Stimulated activated CD8-positive, alpha-beta memory T cell treated with anti-CD3 and anti-CD28 coated beads, Interleukin-2, amount 100 ng/mL, for 1 hour (primary cell): ENCODE measurements at places on chromosomes 6 and 20.

DNA sequence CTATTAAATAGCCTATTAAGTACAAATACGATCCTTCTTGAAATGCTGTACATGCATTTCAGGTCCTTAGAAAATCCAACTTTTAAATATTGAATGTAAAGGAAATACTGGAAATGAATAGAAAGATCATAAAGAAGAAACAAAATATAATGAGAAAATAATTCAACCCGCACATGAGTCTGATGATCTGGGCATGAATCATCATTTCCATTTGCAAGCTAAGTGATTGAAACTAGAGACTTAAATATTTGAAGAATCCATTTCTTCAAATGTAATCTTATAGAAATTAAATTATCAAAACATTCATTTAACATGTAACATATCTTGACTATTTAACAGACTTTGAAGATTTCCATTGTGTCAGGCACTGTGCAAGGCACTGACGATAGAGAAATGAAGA is 977.0 kb downstream of the TFAP2A start:
- DNase-seq, result no peak

DNA sequence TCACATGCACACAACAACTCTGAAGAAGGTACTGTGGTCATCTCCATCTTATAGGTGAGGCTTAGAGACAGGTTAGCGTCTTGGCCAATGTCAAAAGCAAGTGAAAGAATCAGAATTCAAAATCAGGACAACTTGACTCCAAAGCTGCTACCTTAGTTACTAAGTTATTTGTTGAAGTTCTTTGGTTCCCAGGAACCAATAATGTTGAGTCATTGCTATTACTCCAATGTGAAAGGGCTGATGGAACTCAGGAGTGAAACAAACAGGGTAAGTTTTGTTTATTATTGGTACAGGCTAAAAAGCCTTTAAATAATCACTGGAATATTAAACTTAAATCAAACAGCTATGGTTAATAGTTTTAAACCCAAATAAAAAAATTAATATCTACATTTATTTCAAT is 111.1 kb downstream of the PDSS2 start:
- DNase-seq, result no peak

- no peak for DNase-seq
Measured at GRCh38 chr6:30732237-30732943, 10.1 kb downstream of the FLOT1 start.

DNA sequence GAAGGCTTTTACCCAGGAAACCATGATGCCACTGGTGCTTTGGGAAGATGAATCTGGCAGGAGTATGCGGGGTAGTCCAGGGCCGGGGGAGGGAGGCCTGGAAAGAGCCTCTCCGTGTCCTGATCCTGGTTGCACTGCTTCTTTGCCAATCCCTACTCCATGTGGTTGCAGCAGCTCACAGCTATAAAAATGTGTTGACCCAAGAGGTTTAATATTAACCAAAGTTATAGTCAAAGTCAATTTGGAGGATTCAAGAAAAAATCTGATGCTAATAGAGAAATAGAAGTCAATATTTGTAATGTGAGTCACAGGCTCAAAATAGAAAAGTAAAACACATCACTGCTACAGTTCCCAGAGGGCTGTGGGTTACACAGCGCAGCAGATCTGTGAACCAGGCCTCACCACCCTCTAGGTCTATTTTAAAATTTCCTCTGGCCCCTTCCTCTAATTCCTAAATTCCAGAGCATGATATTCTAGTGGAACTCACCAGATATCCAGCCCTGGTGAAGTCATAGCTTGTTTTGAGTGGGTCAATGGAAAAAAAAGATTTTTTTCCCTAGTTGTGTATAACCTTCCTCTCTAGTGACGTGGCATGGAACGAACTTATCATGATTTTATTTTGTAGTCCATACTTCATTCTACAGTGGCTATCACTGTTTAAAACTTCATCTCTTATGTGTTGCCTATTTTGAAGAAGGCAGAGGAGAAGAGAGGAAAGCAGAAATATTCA is 63.2 kb upstream of the BMP2 start:
- no peak for DNase-seq

DNA sequence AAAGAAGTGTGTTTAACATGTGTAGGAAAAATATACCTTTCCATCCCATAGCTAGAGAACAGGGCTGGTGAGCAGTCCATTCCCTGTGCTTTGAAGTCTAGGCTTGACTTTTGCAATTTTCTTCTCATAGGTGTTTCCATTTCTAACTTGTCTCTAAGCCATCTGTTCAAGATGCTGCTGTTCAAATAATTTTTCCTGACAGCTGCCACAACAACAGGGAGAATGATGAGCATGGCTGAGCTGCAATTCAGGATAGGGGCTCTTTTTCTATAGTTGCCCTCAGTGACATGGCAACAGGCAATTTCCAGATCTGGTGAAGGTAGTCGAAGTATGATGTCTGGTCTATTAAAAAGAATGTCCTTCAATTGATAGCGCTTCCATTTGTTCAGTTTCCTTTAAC is 103.0 kb upstream of the HS3ST5 start:
- no peak for DNase-seq

DNA sequence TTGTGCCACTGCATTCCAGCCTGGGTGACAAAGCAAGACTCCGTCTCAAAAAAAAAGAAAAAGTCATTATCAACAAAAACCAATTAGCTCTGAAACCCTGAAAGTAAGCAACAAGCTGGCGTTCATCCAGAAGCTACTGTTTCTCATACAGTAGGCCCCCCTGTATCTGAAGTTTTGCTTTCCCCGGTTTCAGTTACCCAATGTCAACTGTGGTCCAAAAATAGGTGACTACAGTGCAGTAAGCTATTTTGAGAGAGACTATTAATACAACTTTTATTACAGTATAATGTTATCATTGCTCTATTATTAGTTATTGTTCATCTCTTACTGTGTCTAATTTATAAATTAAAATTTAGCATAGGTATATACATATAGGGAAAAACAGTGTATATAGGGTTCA is 135.1 kb downstream of the KIF16B start:
- DNase-seq, result no peak

DNA sequence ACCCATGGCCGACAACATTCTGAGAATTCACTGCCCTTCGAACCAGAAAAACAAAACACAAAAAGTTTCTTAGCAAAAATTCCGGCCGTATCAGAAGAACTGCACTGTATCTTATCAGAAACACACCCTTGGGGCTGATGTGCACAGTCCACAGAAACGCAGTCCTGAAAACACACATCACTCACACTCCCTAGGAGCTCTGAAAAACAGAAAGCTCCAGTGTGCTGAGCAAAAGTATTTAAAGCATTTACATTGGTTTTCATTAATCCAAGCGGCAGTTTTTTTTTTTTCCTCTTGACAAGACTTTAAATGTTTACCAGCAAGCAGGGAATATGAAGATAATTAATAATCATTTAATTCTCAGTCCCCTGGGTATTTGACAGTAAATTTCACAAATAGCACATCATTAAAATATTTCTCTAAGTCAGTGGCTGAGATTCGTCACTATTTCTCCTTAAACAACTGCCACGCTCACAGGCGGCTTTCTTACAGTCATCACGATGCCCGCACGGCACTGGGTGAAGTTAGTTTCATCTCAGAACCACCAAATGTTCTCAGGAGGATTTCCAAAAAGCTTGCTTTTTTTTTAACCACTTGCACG is 13.3 kb downstream of the NFATC2 start:
- DNase-seq, result no peak

DNA sequence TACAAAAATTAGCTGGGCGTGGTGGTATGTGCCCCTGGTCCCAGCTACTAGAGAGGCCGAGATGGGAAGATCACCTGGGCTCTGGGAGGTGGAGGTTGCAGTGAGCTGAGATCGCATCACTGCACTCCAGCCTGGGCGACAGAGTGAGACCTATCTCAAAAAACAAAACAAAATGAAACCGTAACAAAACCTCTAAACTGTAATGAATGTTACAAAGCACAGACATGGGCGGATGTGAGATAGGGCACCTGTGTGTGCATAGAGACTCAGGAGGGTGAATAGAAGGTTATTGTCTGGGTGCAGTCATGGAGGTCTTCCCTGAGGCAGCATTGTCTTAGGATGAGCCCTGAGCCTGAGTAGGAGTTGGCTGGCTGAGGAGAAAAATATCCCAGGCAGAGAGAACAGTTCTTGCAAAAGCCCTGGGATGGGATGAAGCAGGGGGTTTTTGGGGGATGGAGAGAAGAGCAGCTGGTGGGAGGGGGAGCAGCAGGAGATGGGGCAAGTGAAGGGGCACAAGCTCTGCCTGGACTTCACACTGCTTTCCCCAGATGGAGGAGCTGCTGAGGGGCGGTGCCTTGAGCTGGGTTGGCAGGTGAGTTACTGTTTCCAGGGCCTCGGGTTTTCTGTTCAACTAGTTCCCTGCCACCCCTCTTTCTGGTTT is 5.2 kb downstream of the BCAS4 start:
- DNase-seq, result no peak

DNA sequence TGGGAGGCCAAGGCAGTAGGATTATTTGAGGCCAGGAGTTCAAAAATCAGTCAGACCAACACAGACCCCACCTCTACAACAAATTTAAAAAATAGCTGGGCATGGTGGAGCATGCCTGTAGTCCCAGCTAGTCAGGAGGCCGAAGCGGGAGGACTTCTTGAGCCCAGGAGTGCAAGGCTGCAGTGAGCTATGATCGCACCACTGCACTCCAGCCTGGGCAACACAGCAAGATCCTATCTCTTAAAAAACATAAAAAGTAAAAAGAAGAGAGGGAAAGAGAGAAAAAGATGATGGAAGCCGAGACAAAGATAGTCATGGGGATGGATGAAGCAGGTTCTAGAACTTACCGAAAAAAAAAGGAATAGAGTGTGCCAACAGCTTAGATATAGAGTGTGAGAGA is 25.8 kb upstream of the RPP40 start:
- no peak for DNase-seq

- DNase-seq, result no peak
Measured at GRCh38 chr6:35776364-35777215, at the start of gene CLPSL2. Gene CLPSL2 (plus strand): TSS chr6:35776598. CDS start chr6:35776619, 21 bp downstream.

- no peak for DNase-seq
Measured at GRCh38 chr6:18263418-18264218, 712 bp downstream of the DEK start.

GRCh38 chr20:51327251-51327841 is 215.2 kb downstream of the NFATC2 start:
- DNase-seq, result no peak

- DNase-seq, result no peak
Measured at GRCh38 chr20:43189554-43190331, at the start of gene PTPRT. Gene PTPRT (minus strand): TSS chr20:43189906. CDS start chr20:43189733, 173 bp downstream.

- DNase-seq, result no peak
Measured at GRCh38 chr20:57133926-57134650, 132.4 kb downstream of the BMP7 start.

GRCh38 chr6:89355511-89356194 is 3.1 kb upstream of the UBE2J1 start:
- DNase-seq, result no peak

DNA sequence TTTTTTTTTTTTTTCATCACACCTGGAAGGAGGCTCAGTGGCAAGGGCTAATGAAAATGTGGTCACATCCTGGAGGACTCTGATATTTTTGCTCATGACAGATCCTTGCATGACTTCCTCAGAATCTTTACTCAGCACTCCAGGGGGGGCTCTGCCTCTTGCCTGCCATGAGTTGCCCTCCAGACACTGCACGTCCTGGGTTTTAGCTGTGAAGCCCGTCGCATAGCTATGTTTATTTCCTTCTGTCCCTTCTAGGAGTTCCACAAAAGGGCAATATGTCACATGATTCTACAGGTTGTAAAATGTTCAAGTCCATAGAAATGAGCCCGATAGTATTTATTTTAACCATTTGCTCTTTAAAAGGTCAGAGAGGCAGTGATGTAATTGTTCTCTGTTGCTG is 18.2 kb downstream of the MAS1 start:
- no peak for DNase-seq

DNA sequence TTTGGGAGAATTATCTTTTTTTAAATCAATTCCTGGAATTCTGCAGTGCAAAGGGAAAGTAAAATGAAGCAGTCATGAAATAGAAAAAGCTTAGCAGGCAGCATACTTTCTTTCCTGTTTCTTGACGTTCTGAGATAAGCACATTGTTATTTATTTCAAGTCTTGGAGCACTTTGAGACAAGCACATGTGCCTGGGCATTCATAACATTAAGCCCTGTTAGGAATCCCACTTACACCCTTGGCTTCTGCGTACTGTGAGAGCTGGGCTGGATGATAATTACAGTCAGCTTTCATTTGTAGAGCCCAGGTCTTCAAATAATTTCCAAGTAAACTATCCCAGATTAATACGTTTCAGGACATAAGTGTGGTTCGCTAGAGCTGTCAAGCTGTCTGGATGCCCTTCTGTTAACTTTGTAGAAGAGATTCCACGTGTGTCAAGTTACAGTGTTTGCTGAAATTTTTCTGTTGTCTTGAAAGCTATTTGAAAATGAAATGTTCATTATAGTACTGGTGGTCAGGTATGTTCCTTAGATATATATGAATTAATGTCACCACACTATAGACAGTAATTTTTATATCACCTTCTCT is 8.9 kb downstream of the FARS2 start:
- no peak for DNase-seq

DNA sequence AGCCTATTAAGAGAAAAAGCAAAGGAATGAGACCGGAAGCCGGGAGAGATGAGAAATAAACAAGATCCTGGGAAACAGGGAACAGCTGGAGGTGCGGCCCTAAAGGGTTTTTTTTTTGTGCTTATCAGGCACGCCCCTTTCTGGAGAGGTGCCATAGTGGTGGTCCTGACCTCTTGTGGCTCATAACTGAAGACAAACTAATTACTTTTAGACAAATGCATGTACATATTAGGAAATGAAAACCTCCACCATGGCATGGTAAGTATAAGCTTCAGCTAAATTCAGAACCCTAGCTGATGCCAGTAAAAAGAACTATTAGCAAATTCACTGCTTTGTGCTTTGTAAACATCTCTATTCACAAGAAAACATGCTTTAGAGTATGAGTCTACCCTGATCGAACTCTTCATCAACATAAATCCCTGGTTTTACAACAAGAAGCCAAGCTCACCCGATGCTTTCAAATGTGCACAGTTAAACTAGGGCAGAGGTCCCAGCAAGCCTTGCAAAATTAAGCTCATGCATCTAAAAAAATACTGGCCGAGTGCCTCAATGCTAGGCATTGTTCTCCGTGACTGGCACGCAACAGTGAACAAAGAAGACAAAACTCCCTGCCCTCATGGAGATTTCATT is 96.4 kb upstream of the MRPS10 start:
- DNase-seq, result no peak

- no peak for DNase-seq
Measured at GRCh38 chr6:100719883-100720682, 161.0 kb downstream of the ASCC3 start.

DNA sequence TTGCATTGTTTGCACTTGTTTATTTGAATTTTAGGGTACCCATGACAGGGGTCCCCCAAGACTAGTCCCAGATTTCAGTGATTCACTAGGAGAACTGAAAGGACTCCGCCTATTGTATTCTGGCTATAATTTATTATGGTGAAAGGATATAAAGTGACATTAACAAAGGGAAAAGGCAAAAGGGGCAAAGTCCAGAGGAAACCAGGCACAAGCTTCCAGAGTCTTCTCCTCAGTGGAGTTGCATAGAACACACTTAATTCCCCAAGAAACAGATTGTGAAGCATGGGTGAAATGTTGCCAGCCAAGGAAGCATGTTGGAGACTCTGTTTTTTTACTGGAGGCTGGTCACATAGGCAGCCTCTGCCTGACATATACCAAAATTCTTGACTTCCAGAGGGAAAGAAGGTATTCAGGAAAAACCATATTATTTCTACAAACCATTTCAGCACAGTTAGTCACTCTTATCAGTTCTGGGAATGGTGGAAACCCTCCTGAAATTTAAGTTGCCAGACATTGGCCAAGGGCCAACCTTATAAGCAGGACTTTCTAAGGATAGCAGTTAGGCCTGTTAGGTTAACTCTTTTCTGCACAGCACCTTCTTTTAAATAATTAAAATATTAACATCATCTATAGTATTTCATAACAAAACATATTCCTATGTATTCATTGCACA is 71.8 kb downstream of the FIG4 start:
- no peak for DNase-seq

GRCh38 chr20:32581839-32582658 is 3.1 kb downstream of the NOL4L start:
- no peak for DNase-seq
